MM.1S (cell line): ENCODE measurements at places on chromosomes 4 and X.

DNA sequence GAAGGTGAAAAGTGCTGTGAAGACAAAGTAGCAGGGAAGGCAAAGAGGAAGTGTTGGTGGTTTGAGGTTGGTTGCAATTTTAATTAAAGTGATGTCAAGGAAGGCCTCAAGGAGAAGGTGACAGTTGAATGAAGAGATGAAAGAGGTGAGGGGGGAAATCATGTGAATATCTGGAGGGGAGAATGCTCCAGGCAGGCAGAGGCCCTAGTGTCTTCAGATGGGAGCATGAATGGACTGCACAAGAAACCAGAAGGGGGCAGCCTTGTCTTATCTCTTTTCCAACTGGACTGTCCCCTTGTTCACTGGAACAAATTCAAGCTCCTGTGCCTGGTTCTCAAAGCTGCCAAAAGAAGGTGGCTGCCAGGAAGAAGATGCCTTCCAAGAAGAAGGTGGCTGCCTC lies 68.4 kb downstream of the MAOB start:
- no peak for DNase-seq

- no peak for DNase-seq
Measured at GRCh38 chr4:82422616-82423015, 7.6 kb downstream of the HNRNPDL start.

DNA sequence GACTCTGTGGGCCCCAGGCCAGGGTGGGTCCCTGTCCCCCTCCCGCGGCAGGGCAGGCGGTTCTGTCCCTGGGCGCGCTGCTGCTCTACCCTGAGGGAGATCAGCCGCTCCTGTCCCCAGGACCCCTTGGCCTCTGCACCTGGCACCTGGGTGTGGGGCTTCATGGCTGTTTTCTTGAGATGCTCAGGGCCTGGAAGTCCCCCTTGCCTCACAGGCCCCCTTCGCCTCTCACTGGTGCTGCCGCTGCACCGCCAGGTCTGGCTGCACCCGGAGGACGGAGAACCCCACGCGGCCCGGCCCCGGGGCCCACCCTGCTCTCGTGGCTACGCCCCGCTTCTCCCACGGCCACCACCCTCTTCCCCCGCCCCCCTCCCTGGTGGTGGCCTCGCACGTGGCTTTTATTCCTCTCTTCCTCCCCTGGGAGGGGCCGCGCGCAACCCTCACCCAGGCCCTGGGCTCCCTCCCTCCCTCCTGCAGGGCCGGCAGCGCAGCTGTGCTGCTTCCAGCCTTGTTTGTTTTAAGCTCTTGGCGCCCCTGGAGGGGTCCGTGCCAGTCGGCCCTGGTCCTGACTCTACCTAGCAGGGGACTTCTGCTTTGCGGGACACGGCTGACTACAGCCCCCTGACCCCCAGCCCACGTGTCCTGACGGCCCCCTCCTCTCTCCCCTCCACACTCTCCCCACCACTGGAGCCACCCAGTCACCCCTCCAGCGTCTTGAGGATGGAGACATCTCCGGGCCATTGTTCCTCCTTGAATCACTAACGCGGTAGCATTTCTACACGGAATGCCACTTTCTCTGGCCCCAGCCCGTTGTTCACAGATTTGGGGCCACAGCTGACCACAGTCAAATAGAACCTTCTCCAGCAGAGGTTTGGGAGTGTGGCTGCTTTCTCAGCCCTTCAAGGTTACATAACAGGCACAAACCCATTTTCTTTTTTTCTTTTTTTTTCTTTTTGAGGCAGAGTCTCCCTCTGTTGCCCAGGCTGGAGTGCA lies 20.6 kb upstream of the CLDN24 start:
- DNase-seq = no peak

DNA sequence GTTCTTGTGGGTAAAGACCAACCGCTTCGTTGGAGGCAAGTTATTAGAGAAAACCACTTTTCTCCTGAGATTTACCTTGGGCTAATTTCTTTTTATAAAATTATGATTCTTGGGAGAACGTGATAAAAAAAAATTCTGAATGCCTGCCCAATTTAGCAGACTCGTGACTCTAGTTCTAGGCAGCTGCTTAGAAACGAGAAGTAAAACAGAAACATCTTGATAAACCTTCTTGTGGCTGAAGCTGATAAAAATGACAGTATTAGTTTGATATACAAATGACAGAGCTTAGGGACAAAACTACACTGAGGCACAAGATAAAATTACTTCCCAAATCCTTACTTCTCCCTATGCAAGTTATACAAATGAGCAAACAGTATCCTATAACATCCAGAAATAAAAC lies 458.9 kb upstream of the TEX13C start:
- DNase-seq = no peak

DNA sequence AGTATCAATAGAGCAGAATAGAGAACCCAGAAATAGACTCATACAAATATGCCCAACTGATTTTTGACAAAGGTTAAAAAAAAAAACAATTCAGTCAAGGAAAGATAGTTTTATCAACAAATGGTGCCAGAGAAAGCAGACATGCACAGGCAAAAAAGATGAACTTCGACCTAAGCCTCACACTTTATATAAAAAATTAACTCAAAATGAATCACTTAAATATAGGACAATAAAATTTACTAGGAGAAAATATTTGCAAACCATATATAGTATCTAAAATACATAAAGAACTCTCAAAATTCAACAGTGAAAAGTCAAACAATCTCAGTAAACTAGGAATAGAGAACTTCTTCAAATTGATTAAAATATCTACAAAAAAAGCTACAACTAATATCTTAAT lies 29.7 kb downstream of the HUWE1 start:
- DNase-seq = no peak

DNA sequence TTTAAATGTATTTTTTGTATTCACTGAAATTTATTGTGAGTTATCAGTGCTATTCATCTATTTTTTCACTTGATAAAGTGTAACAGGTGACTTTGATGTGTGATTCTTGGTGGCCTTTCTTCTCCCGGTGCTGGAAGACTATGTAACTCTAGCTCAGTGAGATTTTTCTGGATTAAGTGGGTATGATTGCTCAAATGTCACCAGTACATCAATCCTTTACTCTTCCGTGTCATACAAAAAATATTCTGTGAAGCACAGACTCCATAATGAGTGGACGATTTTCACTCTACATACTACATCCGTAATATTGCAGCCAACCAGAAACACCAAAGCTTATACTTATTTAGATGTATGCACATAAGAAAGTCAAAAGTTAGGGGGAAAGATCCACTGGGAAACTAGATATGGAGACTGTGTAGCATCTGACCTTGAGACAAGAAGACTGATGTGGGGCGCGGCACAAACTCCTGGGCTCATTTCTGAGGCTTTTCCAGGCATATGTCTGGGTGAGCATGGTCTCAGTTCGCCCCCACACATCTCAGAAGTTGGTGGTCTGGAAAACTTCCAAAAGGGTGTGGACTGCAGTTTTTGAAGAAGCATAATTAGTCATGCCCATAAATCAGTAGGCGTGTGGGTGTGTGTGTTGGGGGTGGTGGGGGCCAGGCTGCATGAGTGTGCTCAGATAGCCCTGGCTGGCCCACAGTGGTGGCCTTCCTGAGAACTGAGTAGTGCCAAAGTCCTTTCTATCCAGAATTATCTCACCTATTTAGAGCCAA lies 53.9 kb upstream of the TENM3 start:
- no peak for DNase-seq

GRCh38 chr4:109655396-109655795 lies 47.8 kb downstream of the CASP6 start:
- no peak for DNase-seq

GRCh38 chr4:146488495-146489174 lies 33.1 kb downstream of the SLC10A7 start:
- DNase-seq = no peak

- DNase-seq = peak; percentile 33
Measured at GRCh38 chrX:83008415-83008814, 499.7 kb upstream of the POU3F4 start.

DNA sequence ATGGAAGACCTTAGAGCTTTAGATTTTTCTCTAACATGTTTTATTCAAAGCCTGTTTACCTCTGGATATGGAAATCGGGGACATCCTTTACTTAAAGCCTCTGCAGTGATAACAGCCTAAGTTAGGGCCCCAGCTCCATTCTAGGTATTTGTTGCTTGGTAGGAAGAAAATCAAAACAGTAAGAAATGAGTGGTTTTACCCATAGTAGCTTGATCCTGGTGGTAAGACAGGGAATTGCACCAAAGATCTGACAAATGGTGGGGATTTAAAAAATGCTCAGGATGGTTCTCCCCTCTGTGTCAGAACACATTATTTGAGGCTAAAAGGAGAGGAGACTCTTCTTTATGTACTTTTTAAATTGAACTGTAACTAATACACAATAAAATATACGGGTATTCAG lies 52.4 kb downstream of the AFF2 start:
- no peak for DNase-seq

- DNase-seq = no peak
Measured at GRCh38 chrX:28787206-28787605, 200.0 kb downstream of the IL1RAPL1 start.

DNA sequence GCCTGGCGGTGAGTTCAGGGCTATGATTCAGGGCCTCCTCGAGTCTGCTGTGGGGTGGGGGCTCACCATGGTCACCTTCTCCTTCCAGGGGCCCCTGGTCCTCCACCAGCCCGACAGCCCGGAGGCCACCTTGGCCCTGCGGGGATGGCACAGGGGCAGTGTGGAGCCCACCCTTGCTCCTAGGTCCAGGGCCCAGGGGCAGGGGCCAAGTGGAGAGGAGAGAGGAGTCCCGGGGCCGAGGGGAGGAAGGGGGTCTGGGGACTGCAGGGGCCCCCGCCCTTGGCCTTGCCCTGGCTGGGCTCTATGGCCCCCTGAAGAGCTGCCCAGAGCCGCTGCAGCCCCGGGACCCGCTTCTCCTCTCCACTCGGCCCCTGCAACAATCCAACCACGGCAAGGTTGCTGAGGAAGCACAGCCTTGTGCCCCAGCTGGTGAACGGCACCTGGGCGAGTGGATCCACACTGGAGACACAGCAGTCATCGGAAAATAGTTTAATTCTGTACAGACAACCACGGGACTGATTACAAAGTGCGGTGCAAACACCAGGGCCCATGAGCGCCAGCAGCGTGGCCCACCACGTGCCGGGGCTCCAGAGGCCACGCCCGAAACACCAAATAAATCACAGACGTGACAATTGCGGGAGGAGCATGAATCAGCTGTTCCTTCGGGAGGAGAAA lies 23.0 kb upstream of the CPLX1 start:
- no peak for DNase-seq

- DNase-seq = peak; percentile 79
Measured at GRCh38 chrX:136694431-136695087, 46.6 kb downstream of the CD40LG start.

DNA sequence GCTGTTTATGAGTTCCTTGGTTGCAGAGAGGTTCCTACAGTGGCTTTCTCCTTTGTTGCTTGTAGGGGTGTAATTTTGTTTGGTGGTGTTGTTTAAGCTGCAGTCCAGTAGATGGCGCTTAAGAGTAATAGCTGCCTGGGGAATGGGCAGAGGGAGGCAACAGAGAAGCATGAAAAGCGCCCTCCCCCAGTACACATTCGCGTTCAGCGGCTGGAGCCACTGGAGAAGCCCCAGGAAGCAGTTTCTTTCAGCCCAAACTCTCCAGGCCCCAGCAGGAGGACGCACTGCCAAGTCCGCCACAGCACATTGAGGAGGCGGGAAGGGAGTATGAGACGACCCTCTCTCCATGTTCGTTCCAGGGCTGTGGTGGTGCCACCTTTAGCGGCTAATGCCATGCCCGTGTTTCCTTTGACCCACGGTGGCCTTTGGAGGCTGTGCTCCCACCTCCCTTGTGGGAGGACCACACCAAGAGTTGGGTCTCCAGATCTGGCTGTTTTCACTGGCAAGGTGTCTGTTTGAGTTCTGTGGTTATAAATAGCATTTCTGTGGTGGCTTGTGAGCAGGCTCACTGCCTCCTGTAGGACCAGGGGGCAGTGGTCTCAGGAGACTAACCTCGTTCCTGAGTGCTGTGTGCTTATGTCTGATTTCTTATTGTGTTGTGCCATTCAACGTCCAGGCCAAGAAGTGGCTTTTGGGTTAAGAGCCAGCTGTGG lies 252.3 kb downstream of the ARHGAP10 start:
- peak; percentile 14 for DNase-seq

GRCh38 chr4:86542319-86543027 lies 51.6 kb upstream of the PTPN13 start:
- DNase-seq = no peak

DNA sequence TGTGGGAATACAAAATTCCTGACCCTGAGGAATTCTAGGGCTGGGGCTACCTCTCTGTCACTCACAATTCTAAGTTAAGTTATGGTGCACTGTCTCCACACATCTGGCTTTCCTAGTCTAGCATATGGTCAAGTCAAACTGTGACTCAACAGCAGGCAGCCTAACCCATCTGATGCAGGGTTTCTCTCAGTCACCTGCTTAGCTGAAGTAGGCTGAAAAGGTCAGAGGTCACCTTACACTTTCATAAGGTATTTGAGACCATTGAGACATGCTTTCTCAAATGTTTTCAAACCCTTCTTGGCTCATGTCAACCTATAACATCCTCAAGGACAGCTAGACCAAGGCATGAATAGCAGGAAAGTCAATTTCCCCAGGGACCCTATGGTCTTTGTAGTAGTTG lies 196.5 kb upstream of the STK26 start:
- peak; percentile 56 for DNase-seq

DNA sequence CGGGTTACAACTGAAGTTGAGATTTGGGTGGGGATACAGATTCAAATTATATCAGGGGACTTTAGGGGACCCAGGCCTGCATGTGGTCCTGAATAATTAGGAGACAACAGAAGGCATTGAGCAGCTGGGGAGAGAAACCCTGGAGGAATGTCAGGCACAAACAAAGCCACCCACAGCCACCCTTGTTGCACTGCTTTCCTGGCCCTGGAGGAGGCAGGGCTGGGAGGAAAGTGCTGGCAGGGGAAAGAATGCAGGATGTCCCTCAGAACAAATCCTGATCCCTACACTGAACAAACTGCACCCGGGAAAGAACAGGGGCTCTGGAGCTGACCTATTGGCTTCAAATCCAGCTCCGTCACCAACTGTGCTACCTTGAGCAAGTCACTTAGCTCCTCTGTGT lies 214.1 kb upstream of the ATP6AP2 start:
- no peak for DNase-seq

DNA sequence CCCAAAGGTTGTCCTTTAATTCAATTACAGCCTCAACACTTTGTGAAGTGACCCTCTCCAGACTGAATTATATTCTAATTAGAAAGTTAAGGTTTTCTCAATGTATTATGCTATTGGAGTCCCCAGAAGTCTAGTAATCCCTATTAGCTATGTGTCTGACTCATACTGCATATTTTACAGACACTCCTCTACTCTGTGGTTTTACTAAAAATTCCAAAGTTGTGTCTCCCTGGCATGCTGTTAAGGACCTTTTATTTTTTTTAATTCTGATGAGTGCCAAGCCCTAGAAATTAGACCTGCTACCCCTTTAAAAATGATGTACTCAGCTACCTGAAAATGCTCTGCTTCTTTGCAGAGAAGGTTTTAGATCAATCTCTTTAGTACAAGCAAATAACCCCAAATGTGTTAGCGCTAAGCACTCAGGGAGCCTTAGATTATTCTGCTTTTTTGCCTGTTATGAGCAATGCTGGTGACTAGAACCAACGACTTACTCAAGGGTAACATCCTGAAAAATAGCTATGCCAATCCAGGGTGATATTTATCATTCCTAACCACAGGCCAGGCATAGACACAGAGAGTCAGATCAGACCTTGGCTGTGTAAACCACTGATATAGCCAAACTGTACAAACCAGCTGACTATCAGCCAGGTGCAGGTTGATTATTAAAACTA lies 26.1 kb upstream of the CXCL13 start:
- no peak for DNase-seq

- no peak for DNase-seq
Measured at GRCh38 chrX:78237127-78237526, 90.3 kb downstream of the CYSLTR1 start.
